ENCODE measurements at places on chromosomes 6 and 20.

DNA sequence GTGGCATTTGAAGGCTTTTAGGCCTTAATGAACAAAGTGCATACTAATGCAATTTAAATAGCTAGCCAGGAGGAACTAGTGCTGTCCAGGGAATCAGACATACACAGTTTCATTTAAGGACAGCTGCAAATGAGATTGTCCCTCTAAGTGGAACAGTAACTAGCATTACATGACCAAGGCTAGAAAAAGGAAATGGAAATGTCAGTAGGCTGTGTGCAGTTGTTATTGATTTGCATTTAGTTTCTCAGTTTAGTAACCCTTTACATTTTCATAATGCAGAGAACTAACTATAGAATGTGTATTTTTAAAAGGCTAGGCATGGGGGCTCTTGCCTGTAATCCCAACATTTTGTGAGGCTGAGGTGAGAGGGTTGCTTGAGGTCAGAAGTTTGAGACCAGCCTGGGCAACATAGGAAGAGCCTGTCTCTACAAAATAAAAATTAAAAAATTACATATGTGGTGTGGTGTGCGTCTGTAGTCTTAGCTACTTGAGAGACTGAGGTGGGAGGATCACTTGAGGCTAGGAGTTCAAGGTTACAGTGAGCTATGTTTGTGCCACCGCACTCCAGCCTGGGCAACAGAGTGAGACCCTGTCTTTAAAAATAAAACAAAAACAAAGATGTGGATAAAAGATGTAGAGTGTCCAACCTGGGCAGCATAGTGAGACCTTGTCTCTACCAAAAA lies 468.0 kb downstream of the UTRN start:
- no peak for DNase-seq

DNA sequence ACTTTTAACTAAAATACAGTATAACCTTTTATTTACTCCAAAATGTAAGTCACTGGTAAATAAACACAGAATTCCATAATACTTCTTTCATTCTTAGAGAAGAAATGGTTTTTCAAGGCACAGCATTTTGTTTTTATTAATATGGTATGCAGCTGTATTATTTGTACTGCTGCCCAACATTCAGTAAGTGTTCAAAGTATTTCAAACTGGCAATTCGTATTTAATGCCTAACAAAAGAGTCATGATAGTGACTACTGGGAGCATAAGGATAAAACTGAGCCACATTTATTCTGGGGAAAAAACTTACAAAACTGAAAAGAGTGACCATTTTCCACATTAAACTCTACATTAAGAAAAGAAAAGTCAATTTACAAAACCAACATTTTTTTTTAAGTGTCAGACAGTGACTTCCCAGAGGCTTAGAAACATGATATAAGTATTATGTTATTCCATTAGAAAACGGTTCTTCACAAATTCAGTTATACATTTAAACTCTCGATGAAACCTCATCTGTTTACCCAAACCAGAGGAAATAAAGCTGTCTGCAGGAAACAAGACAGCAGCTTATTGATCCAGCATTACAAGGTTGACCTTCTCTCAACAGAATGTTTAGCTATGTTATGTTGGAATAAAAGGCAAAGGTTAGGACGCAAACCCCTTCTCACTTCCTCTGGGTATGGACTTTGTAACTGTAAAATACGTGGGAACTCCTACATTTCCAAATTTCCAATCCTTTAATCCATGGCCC lies 24.3 kb downstream of the EPB41L2 start:
- DNase-seq = no peak

- no peak for DNase-seq
Measured at GRCh38 chr6:39053016-39053624, 4.5 kb downstream of the GLP1R start.

DNA sequence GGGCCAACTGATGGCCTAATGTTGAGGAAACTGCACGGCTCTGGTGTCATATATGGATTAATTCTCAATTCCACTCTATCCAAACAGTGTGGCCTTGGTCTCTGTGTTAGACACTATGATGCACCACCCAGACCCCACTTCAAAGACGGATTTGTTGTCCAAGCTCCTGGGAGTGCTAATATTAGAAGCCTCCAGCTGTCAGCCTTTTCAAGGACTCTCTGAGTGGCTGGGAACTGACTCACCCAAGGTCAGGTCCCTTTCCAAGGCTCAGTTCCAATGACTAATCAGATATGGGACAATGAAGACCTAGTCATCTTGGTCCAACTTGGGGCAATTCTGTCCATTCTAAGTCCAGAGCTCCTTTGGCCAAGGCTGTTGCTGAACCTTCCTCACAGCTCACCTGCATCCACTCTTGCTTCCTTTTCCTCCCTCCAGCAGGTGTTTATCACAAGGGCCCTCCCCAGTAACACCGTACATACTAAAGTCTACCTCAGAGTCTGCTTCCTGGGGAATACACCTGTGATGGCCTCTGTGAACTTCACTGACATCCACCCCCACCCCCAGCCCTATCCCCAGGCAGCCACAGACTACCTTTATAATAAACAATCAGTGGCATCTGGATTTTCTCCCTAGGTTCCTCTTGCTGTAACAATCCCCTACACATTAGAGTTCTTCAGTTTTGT lies 7.2 kb upstream of the IL20RA start:
- DNase-seq = no peak

GRCh38 chr6:154513601-154514320 lies 3.3 kb upstream of the CNKSR3 start:
- DNase-seq = no peak

DNA sequence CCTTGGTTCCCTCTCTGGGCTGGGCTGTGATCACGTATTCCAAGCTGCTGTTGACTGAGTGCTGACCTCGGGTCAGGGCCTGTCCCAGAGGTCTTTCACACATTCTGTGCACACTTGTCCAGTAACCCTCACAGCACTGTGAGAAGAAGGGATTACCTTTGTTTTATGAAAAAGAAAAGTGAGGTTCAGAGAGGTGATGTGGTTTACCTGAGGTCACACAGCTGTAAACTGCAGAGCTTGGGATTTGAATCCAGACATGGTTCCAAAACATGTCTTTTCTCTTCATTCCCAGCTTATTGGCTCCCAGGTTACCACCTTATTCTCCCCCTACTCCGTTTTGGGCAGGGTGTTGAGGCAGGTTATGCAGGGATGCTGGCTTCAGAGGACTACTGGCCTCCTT lies 28.4 kb upstream of the CDH22 start:
- no peak for DNase-seq

DNA sequence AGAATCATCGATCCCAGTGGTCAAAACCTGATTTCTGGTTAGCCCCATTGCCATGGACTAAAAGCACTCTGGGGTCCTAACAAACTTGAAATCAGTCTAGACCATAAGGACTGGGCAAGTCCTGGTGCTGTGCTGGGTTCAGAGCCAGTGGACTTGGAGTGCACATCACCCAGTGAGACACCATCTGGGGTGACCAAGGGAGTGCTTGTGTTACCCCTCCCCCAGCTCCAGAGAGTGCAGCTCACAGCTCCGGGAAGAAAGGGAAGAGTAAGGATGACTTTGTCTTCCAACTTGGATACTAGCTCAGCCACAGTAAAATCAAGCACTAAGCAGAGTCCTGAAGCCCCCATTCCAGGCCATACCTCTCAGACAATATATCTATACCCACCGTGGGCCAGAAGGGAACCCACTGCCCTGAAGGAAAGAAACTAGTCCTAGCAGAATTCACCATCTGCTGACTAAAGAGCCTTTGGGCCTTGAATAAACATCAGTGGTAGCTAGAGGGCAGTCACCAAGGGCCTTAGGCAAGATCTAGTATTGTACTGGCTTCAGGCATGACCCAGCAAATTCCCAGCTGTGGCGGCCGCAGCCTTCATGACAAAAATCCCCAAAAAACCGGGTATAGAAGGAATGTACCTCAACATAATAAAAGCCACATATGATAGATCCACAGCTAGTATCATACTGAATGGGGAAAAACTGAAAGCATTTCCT lies 153.5 kb upstream of the OGFRL1 start:
- no peak for DNase-seq

GRCh38 chr20:13220904-13221297 lies at the start of gene ISM1:
Gene ISM1 (plus strand): TSS chr20:13221274. CDS start chr20:13221777, 503 bp downstream.
- peak; percentile 47 for DNase-seq

DNA sequence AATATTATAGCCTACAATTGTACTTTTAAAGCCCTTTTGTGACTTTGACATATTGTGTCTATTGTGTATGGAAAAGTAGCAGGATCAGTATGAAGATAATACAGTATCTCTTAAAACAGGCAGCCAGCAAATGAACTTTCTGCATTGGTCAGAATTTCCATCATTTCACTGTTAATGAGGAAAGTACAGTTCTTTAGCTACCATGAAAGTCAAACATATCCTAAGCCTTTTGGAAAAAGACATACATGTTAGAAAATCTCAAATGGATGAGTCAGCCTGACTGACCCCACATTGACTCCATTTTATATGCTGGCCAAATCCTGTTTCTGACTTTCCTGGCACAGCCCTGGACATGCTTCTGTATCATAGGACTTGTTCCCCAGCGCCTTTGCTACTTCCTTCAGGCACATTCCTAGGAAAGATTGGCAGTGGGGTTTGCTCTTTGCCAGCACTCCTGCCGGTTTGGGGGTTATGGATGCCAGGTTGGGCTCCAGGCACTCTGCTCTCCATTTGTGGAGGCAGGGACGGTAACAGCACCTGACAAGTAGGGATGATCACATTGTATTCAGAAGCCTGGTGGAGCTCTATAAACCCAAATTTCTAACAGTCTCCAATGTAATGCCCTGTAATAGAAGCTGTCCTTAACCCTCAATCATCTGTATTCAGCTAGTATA lies 43.7 kb downstream of the TOP1 start:
- DNase-seq = no peak

DNA sequence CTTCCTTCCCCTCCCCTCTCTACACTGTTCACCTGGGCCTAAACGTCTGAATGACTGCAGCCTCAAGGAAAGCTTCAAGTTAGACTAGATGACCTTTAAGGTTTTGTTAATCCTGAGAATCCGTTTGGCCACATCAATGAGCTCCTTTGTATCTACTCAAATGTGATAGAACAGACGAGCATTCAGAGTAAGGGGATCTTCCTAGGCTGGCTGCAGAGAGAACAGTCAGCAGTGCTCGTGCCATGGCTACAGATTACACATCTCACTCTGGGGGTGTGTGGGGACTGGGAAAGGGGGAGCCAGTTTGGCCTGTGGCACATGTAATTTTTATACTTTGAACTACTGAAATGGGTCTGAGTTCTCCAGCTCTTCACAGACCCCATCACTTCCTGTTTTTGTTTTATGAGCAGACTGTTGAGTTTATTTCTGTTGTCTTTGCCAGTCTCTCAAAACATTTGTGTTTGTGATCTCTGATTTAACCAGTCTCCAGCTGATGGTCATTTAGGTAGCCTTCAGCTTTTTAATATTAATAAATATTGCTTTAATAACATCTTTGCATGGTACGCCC lies 50.9 kb downstream of the KCNS1 start:
- DNase-seq = no peak

DNA sequence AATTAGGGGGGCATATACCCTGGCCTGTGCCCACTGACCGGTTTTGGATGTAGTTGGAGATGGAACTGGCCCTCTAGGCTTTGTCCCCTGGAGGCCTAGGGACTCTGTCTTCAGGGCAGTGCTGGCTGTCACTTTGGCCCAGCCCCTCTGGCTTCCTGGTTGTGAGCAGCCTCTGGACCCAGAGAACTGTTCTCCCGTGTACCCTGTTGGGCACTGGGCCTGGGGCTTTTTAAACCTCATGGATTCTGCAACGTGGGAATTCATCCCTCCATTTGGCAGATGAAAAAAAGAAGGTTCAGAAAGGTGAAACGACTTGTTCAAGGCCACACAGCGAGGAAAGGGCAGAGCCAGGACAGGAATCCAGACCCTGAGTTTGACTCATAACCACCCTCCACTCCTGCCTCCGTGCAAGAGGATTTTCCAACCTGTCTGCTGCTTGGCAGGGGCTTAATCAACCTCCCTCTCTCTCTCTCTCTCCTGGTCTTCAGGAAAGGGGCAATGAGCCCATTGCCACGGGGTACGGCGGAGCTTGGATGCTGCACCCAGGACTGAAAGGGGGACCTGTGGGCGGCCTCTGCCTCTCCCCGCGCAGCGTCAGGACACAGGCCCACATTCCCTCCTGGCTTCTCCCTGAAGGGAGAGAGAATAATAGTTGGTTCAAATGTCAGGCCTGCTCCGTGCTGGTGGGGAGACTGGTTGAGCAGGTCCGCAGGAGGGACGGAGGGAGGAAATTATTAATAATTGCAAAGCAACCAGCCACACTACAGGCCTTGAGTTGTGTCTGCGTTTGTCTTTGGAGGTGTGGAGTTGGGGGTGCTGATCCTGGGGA lies 56.0 kb downstream of the CEBPB start:
- DNase-seq = no peak

DNA sequence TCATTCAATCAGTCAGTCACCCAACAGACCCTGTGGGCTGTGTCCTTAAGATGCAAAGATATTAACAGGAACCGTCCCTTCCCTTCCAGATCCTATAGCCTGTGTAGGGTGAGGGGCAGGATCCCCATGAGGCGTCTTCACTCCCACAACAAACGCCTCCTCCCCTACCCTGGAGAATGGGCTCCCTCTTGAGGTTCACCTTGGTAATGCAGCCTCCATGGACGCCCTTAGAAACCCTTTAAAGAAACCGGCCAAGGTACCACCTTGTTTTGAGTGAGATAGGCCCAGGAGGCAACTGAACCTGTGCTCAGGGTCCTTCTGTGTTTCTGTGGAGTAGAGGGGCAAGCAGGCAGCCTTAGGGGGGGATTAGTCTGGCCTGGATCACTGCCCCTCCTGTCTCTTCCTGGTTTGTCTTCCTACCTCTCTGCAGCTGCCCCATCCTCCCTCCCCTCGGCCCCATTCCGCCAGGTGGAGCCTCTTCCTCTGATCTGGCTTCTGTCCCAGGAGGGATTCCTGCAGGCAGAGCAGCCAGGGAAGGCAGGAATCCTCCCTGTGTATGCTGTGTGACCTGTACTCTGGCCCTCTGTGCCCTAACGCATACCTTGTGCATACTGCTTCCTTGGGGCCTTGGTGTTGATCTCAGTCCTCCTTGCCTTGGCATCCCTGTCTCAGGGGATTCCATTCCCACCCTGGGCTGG lies 6.6 kb upstream of the GUCA1A start:
- DNase-seq = peak; percentile 58

GRCh38 chr6:34445313-34445860 lies 19.5 kb upstream of the RPS10 start:
- no peak for DNase-seq

DNA sequence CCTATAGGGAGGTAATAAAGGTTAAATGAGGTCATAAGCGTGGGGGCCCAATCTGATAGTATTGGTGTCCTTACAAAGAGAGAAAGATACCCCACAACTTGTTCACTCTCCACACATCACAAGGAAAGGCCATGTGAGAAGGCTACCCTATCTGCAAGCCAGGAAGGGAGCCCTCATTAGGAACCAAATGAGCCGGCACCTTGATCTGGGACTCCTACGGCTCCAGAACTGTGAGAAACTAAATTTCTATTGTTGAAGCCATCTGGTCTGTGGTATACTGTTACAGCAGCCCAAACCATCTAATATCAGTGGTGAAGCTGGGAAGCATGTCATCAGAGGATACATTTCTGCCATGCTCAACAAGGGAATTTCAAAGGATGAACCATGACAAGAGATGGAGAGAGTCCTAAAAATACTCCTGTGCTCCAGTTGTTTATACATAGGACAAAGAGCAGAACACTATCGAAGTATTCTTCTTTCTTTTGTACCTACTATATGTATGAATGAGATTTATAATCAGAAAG lies 10.4 kb downstream of the COX7A2 start:
- no peak for DNase-seq
